Right lobe of liver (tissue), 6 donors: ENCODE measurements at places on chromosomes 11 and 22. TPM values are rescaled to one million over a fixed set of nuclear protein-coding genes. Genes with fewer than 3 reads are reported as not detected.

The CALCA gene
- 0.68 TPM for total RNA-seq

The C11orf86 gene
- total RNA-seq: not detected

The NPTXR gene
- 0.29 TPM for total RNA-seq

The BATF2 gene
- total RNA-seq: 1.9 TPM

The C22orf31 gene
- not detected for total RNA-seq

The ANKK1 gene
- total RNA-seq: 0.15 TPM

The FDXACB1 gene
- 0.92 TPM for total RNA-seq

The SNX32 gene
- 0.37 TPM for total RNA-seq

The CCDC87 gene
- total RNA-seq: not detected

The DENND6B gene
- total RNA-seq: 4.1 TPM

The OR8J1 gene
- total RNA-seq: not detected

DNA sequence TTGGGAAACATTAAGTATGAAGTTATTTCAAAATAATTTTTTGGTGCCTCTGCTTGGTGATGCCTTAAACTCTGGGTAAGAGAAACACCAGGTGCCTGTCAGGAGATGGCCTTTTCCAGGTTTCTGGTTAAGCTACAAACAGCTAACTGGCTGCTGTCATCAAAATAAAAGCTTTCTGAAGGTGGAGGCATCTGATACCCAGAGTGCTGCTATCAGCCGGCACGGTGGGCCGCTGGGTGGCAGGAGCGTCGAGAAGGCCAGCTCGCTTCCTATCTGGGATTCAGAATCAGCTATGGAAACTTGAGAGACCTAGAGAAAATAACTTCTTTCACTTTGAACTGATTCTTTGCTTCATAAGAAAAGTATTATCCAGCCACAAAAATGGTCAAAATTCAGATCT is 80.8 kb upstream of the PITPNB start:
- H3K27me3 ChIP-seq: no peaks in the 10 kb centered on the region
- H3K4me1 ChIP-seq: peaks cover 22% of the 10 kb centered on the region
- H3K4me3 ChIP-seq: no peak overlapping the region
- no peak overlapping the region for H3K27ac ChIP-seq

GRCh38 chr11:12242966-12243365 is 132.6 kb downstream of the MICAL2 start:
- no peak overlapping the region for H3K4me3 ChIP-seq
- no peak for DNase-seq
- H3K36me3 ChIP-seq: no peaks in the 10 kb centered on the region
- H3K27ac ChIP-seq: no peak overlapping the region
- H3K27me3 ChIP-seq: no peaks in the 10 kb centered on the region

- no peaks in the 10 kb centered on the region for H3K4me1 ChIP-seq
- DNase-seq: peak; percentile 56
- H3K4me3 ChIP-seq: no peak overlapping the region
- no peaks in the 10 kb centered on the region for H3K36me3 ChIP-seq
- peak overlapping the region; percentile 26 for H3K27ac ChIP-seq
Measured at GRCh38 chr11:46363031-46363407, 15.8 kb downstream of the DGKZ start.

GRCh38 chr11:86676533-86677154 is 4.2 kb upstream of the ME3 start:
- H3K27me3 ChIP-seq: no peaks in the 10 kb centered on the region
- H3K4me3 ChIP-seq: no peak overlapping the region
- DNase-seq: no peak
- H3K36me3 ChIP-seq: no peaks in the 10 kb centered on the region
- peaks cover 8% of the 10 kb centered on the region for H3K4me1 ChIP-seq

- H3K36me3 ChIP-seq: peaks cover 10% of the 10 kb centered on the region
- no peak for DNase-seq
- H3K27me3 ChIP-seq: no peaks in the 10 kb centered on the region
- H3K27ac ChIP-seq: no peak overlapping the region
- H3K4me1 ChIP-seq: no peaks in the 10 kb centered on the region
- H3K4me3 ChIP-seq: no peak overlapping the region
Measured at GRCh38 chr11:2386591-2386990, 9.5 kb downstream of the CD81 start.

DNA sequence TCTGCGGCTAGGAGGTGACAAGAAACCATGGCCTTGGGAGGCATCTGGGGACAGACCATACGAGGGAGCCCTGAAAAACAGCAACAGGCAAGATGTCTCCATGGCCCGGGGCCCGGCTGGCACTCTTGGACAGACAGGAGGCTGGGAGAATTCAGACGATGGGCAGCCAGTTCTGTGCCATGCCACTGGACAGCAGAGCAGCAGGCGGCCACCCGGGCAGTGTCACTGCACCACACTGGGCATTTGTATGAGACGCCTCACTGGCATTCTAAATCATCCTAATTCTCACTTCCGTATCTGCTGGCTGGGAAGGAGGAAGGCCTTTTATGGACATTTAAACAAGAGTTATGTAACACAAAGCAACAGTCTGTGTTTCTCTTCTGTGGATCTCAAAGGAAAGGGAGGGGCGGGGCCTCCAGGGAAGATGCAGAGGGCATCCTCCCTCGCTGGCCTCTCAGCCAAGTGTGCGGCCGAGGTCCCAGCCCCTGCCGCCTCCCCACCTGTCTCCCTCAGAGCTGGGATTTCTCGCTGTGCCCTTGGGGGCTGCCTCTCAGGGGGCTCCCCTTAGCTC is 350.3 kb downstream of the SHANK2 start:
- H3K4me3 ChIP-seq: no peak overlapping the region
- H3K4me1 ChIP-seq: no peaks in the 10 kb centered on the region
- no peak overlapping the region for H3K27ac ChIP-seq
- DNase-seq: no peak
- no peaks in the 10 kb centered on the region for H3K36me3 ChIP-seq

DNA sequence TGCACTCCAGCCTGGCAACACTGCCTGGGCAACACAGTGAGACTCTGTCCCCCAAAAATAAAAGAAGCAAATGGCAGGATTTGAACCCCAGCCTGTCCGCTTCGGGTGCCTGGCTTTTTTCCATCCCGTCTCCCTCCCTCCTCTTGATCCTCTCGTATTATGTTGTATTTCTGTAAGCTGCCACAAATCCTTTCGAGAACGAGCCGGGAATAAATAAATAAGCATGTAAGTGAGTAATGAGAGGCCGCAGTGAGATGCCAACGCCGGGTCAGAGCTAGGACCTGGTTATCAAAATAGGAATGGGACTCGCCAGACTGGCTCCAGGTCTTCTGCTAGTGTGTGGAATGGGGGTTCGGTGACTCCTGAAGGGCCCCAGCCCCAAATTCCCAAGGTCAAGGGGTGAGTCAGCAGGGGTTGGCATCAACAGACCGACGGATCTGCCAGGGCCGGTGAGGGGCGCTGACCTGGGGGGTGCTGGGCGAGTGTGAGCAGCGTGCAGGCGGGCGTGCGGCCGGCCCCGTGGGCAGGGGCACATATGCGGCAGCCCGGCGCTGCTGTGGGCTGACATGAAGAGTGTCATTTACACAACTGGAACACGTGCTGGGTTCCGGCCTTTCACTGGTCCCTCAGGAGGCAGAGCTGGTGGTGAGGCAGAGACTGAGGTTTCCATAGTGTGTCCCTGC is 47.8 kb downstream of the FLRT1 start:
- H3K27me3 ChIP-seq: no peaks in the 10 kb centered on the region
- peaks cover 16% of the 10 kb centered on the region for H3K4me1 ChIP-seq
- H3K4me3 ChIP-seq: no peak overlapping the region

GRCh38 chr11:33891714-33892327 is at the start of gene LMO2:
LMO2 (minus strand) TSS chr11:33892076; CDS start chr11:33869716, 22,360 bp downstream.
- H3K4me3 ChIP-seq: no peak within 1 kb of the TSS
- H3K27ac ChIP-seq: no peak within 1 kb of the TSS
- no peak for DNase-seq
- no peaks in the 10 kb centered on the region for H3K27me3 ChIP-seq
- H3K4me1 ChIP-seq: no peaks in the 10 kb centered on the region

GRCh38 chr11:75163921-75164849 is 13.3 kb downstream of the SLCO2B1 start:
- peak overlapping the region; percentile 96 for H3K27ac ChIP-seq
- H3K27me3 ChIP-seq: no peaks in the 10 kb centered on the region
- peak overlapping the region; percentile 64 for H3K4me3 ChIP-seq
- DNase-seq: peak; percentile 89
- peaks cover 73% of the 10 kb centered on the region for H3K4me1 ChIP-seq

- no peaks in the 10 kb centered on the region for H3K27me3 ChIP-seq
- H3K27ac ChIP-seq: no peak overlapping the region
- H3K4me3 ChIP-seq: no peak overlapping the region
- peaks cover 10% of the 10 kb centered on the region for H3K4me1 ChIP-seq
- DNase-seq: no peak
- no peaks in the 10 kb centered on the region for H3K36me3 ChIP-seq
Measured at GRCh38 chr22:40728731-40729189, 49.5 kb downstream of the MCHR1 start.

GRCh38 chr11:10824888-10825287 is 16.2 kb upstream of the EIF4G2 start:
- H3K4me1 ChIP-seq: no peaks in the 10 kb centered on the region
- no peak overlapping the region for H3K4me3 ChIP-seq
- H3K36me3 ChIP-seq: no peaks in the 10 kb centered on the region
- no peak for DNase-seq
- no peaks in the 10 kb centered on the region for H3K27me3 ChIP-seq
